T-helper 9 cell (primary cell): ENCODE measurements at places on chromosomes 11 and 22.

DNA sequence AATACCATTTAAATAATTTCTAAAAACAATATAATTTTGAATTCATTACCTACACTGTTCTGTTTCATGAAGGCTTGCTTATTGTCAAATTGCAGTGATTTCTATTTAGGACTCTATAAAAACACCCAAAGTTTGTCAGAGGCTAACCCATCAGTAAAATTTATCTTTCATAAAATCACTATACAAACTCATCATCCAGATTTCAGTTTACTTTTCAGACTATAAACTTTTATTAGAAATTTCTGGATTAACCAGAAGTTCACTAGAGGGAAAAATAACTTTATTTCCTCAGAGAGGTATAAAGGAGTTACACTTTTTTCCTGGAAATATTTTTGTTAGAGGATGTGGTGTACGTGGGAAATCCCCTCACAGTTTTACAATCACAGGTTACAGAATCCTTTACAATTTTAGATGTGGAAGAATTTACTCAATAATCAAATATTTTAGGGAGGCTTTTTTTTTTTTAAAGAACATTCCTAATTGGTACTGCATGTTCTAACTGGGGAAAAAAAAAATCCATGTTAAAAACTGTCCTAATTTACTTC, 176.7 kb downstream of the SWAP70 start:
- no peak for DNase-seq

DNA sequence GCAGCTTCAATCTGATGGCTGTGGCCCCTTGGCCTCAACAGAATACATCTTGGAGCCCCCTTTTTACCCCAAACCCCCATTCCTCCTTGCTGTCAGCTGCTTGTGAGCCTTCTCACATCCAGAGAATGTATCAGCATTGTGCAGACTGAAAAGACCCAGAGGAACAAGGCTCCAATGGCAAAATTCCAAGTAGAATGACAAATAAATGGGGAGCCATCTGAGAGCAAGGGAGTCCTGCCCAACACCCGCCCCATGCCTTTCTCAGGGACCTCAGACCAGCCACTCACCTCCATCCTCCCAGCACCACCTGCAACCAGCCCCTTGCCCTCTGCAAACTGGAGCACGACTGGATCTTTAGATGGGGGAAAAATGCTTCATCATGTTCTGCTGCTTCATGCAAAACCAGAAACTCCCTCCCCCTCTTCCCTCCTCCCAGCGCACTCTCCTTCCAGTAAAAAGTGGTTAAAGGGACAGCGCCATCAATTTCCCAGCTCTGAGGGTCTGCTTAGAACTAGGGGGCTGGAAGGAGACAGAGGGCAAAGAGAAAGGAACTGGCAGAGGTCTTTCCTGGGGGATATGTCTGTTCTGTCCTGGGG, 2.2 kb upstream of the NEFH start:
- DNase-seq, result no peak

GRCh38 chr11:2700415-2701211, 819 bp upstream of the KCNQ1OT1 start:
- DNase-seq, result no peak

DNA sequence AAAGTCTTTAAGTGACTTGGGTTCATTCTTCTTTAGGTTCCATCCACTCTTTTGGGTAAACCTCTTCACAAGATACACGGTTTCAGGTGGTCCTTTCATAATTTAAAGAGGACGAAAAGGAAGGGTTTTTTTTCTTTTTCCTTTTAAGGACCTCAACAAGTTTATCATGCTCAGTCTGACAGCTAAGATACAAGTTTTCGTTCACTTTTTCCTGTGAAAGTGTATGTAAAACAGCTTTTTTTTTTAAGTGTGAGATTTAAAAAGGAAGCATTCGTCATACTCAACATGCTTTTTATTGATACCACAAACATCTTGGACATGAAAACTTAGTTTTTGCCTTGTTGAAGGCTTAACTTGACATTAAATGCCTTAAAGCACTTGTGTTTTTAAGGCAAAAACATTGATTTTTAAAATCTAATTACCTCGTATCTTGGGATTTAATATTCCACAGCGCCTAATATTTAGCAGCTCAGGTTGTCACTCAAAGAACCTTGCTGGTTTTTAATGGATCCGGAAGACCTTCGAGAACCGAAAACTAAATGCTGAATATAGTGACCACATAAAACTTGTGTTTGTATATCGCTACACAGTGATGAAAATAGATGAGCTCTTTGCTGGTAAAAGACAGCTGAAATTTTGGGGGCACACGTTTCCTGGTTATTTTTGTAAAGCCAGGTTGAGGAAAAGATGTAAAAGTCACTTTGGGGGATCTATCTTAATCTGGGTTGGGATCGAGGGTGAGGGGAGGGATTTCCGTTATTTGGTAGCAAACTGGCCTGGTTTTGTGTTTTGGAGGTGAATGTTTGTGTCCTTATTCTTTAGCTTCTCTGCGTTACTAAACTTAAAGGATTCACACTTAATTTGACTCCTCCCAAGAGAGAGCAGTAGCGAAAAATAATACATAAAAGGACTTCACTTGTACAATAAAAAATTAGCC, 2.3 kb downstream of the PCF11 start:
- DNase-seq, result no peak

- DNase-seq, result no peak
Measured at GRCh38 chr11:117909611-117910382, 19.4 kb downstream of the TMPRSS13 start.

GRCh38 chr22:44669561-44669976, 32.4 kb upstream of the PRR5 start:
- no peak for DNase-seq

- DNase-seq, result no peak
Measured at GRCh38 chr11:104432981-104433380, 269.0 kb upstream of the PDGFD start.

DNA sequence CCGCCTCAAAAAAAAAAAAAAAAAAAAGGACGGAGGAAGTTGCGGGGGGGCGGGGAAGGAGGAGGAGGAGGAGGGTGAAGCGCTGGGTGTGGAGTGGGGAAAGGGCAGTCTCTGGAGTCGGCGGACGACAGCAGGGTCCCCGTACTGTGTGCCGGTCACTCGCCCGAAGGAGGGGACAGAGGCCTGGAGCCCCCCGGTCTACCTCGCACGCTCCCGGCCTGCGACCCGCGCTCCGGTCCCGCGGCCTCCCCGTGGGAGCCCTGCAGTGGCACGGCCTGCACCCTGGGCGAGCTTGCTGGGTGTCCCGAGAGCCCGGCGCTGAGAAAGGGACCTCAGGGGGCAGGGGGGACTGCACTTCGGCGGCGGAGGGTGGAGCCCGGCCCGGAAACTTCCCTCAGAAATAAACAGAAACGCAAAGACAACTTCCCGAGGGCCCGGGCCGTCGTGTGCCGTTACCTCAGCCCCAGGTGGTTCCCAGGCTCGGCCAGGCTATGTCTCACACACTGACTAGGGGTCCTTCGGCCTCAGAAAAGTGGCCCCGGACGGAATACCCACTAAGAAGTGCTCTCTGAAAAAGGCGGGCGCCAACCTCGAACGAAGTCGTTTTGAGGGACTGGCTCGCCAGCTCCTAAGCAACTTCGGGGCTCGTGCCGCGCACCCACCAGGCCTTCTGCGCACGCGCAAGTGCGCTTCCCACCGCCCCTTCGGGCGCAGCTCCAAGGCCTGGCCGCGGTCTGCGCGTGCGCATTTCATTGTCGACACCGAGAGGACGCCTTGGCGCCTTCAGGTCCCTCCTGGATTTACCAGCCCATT, at the start of gene MAJIN:
Gene MAJIN, minus strand, starts transcription at position 688 of the 813 bp plus-strand sequence. CDS start 12,703 bp downstream, outside the sequence.
- DNase-seq, result peak; percentile 85

DNA sequence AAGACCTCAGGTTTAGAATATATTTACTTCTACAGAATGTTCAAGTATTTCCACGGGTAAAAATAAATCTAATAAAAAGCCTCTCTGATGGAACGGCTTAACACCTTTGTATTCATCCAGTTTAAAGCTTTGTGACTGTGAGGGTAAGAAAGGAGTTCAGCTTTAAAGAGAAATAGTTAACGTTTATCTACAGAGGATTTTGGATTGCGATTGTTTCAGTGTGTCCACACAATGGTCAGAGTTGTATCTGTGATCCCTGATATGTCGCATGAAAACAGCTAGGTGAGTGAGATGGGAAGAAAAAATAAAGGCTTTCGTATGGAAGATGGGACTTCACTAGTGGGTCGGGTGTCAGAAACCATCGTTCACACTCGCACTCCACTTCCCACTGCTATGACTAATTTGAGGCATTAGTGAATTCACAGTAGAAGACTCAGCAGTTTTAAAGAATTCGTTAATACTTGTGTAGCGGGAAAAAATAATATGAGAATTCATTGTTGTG, 1.6 kb downstream of the APLP2 start:
- no peak for DNase-seq

DNA sequence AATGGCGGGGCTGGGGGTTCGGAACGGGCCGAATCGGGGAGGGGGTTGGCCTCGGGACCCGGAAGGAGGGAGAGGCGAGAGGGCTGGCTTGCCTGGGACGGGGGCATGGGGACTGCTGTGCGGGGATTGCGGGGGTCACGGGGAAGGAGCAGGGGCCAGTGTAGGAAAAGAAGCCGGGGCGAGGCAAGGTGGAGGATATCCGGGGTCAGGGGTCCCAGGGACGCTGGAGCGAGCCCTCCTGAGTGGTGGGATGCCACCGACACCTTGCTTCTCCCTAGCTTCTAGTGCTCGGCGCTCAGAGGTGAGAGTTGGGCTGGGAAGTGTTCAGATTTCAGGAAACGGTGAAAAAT, 426 bp upstream of the GDPD5 start:
- no peak for DNase-seq

DNA sequence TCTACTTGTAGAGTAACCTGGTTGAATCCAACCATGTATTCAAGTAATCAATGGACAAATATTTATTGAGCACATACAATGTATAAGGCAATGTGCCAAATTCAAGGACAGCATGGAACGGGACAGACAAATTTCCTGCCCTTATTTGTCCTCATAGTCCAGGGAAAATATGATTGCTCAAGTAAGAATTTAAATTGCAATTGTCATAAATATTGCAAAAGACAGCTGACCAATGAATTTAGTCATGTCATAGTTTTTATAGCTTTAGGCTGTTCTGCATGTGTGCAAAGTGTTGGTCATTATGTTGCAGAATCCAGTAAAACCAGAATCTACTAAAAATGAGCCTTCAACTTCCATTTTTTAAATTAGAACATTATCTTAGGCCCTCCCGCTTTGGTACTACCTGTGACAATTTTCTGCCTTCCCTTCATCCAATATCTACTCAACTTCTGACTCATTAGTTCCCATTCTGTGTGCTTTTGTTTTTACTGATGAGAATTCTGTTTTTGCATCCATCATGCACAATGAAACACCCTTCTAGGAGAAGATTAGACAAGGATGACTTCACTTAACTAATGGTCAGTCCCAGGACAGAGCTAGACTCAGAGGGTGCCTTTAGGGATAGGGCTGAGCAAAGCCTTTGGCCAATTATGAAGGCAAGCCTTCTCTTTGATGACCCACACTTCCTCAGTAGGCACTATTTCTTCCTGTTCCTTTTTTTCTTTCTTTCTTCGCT, 45.8 kb upstream of the FIBIN start:
- no peak for DNase-seq

- no peak for DNase-seq
Measured at GRCh38 chr11:30983776-30984441, 385.6 kb downstream of the DCDC1 start.

DNA sequence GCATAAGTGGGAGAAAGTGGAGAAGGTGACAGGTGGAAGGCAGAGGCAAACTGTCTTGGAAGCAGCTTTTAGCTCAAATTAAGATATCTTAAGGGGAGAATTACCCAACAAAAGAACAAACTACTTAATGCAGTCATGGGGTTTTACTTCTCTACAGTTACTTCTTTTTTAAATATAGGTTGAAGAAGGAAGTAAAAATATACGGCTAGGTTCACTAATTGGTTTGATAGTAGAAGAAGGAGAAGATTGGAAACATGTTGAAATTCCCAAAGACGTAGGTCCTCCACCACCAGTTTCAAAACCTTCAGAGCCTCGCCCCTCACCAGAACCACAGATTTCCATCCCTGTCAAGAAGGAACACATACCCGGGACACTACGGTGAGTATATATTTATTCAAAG, 40.8 kb downstream of the PDHX start:
- DNase-seq, result no peak
